COR-L47 (cell line): ENCODE measurements at places on chromosomes 3 and 15.
A peak's percentile ranks its signal among the peaks of the same experiment; 100 is the strongest.

DNA sequence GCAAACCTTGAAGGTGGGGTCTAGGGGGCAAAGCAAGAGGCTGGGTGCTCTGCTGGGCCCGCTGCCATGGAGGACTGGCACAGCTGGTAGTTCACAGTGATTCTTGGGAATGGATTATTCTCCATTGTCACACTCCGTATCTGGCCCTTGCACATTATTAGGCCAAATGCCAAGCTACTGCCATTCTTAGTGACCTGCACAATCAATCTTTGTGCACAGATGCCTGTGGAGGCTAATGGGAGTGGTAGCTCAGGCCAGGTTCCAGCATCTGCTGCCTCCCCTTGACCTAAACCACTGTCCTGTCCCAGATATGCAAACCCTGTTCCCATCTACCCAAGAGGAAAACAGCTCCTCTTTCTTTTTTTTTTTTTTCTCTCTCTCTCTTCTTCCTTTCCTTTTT lies 67.5 kb downstream of the TIPARP start:
- DNase-seq, result no peak

GRCh38 chr15:71434774-71435173 lies 319.5 kb downstream of the THSD4 start:
- no peak for DNase-seq

DNA sequence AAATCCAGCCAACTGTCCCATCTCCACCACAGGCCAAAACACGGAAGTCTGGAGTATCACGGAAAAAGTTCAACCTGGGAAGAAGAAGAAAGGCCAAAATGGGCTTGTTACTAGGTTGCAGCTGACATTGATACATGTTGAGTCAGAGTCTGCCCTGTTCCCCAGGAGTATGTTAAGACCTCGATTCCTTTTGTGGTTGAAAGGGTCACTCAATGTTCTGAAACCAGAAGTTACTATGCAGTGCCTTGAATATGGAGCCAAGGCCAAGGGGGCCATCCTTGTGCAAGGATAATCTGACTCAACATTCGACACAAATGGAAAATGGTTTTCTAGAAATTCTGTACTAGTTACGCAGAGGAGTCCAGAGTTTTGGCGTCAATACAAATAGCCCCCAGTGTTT lies 104.2 kb downstream of the DGKG start:
- no peak for DNase-seq

DNA sequence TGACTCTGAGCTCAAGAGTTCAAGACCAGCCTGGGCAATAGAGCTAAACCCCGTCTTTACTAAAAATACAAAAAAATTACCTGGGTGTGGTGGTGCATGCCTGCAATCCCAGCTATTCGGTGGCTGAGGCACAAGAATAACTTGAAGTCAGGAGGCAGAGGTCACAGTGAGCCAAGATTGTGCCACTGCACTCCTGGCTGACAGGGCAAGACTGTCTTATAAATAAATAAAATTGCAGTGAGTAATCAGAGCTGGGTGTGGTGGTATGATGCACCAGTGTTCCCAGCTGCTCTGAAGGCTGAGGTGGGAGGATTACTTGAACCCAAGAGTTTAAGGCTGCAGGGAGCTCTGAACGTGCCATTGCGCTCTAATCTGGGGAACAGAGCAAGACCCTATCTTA lies 55.9 kb upstream of the GCNT3 start:
- no peak for DNase-seq

DNA sequence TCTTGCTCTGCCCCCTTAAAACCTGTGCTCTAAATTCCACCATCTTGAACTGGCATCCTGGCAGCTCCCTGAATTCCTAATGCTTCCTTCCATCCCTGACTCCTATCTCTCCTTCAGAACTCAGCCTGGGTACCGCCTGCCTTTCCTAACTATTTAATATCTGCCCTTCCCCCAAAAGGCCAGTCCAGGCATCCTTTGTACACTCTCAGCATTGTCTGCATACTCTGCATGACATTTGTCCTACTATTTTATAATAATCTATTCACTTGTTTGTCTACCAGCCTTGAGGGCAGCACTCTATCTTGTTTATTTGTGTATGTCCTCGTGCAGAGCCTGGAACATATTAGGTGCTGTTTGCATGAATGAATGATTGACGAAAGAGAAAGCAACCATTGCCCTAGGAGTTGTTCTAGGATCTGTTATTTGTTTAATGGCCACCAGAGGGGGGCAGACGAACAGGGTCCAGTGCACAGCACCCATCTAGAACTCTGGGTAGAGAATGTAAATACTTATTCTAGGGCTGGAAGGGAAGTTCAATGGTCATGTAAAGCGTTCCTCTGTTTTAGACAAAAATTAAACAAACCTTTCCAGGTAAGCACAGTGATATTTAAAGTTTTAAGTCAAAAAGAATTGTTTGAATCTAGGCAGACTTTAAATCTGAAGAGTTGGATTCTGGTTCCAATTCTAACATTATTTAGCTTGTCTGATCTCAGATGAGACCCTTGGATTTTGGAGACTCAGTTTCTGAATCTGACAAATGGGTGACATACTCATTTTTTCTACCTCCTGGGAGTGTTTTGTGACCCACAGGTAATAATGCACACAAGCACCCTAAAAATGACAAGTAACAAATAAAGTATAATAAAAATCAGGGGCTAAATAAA lies 125.8 kb upstream of the GALNT15 start:
- DNase-seq, result peak; percentile 17

DNA sequence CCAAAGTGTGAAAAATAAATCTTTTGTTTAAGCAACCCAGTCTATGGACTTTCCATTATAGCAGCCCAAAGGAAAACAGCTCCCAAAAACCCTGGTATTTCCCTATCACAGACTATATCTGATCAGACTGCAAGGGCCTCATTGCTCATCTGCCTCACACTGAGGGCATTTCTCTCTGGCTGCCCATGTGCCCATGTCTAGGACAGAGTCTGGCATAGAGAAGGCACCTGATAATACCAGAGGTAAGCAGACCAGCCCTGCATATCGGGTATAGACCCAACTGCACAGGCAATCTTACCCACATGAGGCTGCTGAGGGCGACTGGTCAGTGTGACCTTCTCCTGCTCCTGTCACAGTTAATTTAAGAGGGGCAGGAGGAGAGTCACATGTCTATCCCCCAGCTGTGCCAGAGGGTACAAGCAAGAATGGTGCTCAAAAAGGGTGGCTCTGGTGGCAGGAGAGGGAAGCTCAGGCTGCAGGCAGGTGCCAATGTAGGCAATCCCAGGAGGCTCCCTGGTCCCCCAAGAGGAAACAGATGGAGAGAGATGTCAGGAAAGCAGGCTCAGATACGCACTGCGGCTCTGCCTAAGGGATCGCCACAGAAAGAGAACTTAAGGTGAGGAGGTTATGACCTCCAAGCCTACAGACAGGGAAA lies 3.1 kb downstream of the CSRNP1 start:
- DNase-seq, result no peak

- no peak for DNase-seq
These were observed 136.9 kb upstream of the PFN2 start for GRCh38 chr3:150107429-150108175.

DNA sequence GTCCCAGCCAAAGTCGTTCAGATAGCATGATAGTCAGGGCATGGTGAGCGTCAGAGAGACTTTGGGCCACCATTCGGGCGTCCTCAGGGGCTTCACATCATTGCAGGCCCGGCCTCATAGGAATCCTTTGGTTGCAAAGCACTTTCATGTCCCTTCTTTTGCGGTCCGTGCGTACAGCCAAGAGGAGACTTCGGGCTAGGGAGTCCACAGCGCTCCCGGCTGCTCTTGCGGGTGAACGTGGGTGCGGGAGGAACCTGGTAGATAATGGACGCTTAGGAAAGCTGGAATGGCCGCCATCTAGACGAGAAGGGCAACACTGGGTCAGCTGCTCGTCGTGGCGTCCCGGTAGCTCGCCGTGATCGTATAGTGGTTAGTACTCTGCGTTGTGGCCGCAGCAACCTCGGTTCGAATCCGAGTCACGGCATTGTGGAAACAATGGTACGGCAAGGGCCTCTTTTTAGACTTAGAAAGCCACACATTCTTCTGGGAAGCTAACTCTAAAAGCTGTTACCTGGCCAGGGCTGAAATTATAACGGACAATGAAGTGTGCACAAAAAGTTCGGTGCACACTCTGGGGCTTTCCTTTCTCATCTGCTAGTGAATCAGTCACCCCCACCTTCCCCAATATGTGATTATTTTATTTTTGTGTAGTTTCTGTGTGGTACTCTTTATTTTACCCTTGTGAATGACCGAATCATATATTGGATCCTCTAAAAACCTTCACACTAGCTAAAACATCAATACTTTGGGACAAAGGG lies 13.2 kb upstream of the SHF start:
- DNase-seq, result peak; percentile 74

- no peak for DNase-seq
These were observed 19.2 kb upstream of the KPNA1 start for GRCh38 chr3:122533931-122534334.

DNA sequence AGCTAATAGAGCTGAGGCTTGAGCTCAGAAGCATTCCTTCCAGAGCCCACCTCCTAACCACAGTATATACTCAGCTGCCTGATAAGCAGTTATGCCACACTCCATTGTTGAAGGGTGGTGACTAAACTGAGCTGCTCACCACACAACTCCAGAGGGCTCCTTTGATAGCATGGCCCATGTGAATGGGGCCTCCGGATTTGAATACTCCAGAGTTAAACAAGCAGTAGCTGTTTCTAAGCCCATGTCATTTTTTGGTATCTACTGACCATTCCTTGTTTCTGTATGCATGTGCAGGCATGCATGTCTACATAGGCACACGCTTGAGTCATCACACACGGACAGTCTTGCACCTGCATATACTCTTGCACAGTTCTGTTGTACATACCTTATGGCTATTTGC lies 28.9 kb downstream of the IGSF10 start:
- DNase-seq, result no peak

GRCh38 chr3:141129541-141130011 lies 78.4 kb downstream of the SPSB4 start:
- no peak for DNase-seq

DNA sequence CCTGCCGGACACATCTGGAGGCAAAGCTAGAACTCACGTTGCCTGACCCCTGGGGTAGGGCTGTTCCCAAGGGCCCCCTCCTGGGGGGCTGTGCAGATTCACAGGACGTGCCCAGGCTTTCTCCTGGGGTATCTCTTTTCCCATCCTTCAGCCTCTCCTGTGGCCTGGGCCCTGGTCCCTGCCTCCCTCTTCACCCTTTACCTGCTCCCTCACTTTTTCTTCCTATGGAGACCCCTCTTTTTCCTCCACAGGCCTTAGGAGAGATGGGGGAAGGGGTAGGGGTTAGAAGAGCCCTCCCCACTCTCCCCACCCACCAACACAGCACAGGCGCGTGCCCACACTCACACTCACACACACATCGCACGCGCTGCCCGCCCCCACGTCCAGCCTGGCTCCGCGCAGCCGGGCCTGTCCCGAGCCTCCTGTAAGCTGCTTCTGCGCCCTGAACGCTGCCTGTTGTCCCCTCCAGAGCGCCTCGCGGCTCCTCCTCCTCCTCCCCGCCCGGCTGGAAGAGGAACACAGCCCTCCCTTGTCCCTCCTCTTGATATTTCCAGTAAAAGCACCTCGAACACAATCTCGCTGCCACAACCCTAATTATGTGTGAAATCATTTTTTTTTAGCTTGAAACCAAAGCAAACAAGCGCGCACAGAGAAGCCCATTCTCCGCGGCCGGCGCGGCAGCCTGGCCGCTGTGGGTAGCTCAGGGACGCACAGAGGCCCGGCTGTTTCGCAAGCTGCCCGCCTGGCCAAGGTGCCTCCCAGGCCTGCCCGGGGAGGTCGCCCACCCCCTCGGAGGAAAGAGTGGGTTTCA lies 33.9 kb upstream of the ACAN start:
- DNase-seq, result no peak
